Activated CD8-positive, alpha-beta memory T cell treated with anti-CD3 and anti-CD28 coated beads, Interleukin-2, amount 50 U/mL, for 4 hours (primary cell): ENCODE measurements at places on chromosomes 3 and 15.
A peak's percentile ranks its signal among the peaks of the same experiment; 100 is the strongest.

- no peak for DNase-seq
Measured at GRCh38 chr3:57130571-57131209, 34.5 kb downstream of the IL17RD start.

- DNase-seq = no peak
Measured at GRCh38 chr3:23837286-23837685, 31.5 kb downstream of the UBE2E1 start.

GRCh38 chr3:195131176-195131575 lies 139.8 kb downstream of the XXYLT1 start:
- no peak for DNase-seq

DNA sequence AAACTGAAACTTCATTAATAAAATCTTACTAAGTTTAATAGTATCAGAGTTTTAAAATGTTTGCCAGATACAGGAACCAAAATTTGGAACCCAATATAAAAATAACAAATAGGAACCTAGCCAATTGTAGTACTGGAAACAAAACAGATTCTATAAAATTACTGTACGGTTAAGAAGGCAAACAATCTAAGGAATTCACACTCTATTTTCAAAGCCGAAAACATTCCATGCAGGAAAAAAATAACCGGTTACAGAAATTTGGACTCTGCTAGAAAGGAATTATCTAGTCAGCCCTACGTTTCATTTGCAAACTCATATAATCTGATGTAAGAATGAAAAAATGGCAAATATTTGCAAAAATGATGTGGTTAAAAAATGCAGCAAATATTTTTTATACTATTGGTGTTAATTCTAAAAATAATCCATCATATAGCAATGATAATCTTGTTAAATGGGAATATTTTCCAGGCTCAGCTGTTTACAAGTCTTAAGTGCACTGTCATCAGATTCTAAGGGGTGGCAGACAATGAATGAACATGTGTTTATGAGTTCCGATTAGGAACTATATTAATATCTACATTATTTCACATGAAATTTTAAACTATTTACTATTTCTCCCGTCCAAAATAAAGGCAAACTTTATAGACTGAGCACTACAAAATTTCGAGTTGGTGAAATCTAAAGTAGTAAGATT lies 58.1 kb downstream of the DCBLD2 start:
- DNase-seq = no peak

- DNase-seq = no peak
Measured at GRCh38 chr3:185411133-185411532, 48.2 kb downstream of the MAP3K13 start.

GRCh38 chr15:76674883-76675282 lies 230.3 kb downstream of the SCAPER start:
- DNase-seq = no peak

- DNase-seq = no peak
Measured at GRCh38 chr15:60740787-60741354, 261.9 kb upstream of the ICE2 start.

DNA sequence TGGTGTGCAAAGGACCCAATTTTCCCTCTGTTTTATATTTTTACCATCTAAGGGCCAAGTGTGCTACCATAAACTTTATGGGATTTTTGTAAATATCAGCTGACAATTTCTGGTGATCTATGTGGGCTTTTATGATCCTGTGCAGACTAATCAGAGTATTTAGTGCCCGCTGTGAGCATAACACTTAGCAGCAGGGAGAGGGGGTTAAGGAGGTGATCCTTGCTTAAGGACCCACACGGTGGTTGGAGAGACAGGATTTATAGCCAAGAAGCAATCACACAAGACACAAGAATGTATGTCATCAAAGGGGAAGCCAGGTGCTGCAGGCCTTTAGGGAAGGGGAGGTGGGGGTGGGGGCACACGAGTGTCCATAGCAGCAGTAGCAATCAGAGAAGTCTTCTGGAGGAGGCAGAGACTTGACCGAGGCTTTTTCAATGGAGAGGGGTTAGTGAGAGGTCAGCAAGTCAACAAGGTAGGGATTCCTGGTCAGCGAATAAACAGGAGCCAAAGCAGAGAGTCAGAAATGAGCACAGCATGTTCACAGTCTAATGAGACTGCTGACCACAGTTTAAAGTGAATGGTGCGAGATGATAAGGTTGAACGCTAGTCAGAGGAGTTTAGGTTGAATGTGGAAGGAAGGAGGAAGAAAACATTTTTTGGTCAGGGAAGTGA lies 4.5 kb upstream of the CACNA1D start:
- DNase-seq = no peak

GRCh38 chr3:158381262-158381868 lies 189.6 kb upstream of the MLF1 start:
- no peak for DNase-seq

GRCh38 chr3:193874997-193875593 lies 260.9 kb upstream of the HES1 start:
- DNase-seq = no peak

- peak; percentile 76 for DNase-seq
Measured at GRCh38 chr15:41904541-41905005, 10.7 kb upstream of the SPTBN5 start.

DNA sequence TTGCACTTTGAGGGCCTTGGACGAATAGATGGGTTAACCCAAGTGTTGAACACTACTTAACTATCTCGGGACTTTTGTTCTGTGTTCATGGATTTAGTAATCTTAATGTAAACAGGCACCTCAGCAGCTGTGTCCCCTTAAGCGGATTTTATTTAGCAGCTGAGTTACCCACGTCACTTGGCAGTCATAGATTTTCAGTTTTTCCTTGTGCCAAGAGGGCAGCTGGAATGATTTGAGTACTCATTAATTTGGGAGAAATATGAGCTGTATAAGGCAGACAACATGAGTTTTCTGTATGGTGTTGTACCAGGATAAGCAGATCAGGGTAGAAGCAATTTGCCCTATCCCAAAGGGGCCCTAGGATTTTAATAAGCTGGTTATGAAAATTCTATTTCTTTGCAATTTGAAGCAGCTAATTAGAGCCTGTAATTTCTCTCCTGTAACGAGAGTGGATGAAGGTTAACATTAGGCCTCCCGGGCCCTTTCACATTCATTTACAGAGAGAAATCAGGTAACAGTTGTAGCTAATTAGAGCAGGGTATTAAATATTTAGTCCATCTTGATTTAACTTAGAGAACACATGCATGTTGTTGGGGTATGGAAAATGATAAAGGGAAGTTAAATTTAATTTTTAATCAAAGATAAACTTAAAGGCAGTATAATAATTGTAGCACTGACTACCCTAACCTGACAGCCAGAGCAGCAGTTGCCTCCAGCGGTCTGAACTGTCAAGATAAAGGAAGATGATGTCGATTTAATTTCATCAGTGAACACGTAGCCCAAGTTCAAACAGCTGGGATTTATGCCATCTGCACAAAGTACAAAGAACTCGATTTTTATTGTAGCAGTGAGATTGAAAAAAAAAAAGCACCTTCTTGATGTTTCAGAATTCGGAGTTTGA lies 194.5 kb downstream of the LRTM1 start:
- DNase-seq = no peak

DNA sequence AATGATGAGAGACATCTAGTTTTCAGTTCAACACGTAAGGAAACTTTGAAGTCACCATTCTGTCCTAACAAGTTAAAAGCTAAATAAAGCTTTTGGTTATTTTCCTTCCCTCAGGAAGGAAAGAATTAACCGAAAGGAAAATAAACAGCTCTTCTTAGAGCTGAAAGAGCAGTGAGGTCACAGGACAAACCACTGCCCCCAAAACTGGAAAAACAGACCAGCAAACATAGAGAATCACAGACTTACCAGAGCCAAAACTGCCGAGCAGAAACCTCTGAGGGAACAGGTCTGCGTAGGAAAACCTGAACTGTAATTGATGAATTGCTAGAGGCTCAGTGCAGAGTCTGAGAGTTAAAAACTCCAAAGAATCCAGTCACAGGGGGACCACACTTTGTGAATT lies 14.7 kb downstream of the USP50 start:
- no peak for DNase-seq

- DNase-seq = no peak
Measured at GRCh38 chr15:64105113-64105704, 9.4 kb downstream of the SNX1 start.

GRCh38 chr3:149462581-149463011 lies 11.9 kb upstream of the TM4SF4 start:
- DNase-seq = no peak
